ENCODE measurements at places on chromosomes 3 and 15. TPM values are rescaled to one million over a fixed set of nuclear protein-coding genes. Genes with fewer than 3 reads are reported as not detected.

Gene PRSS50
- 1.4 TPM for total RNA-seq

Gene GASK1A
- 7.7 TPM for total RNA-seq

Gene ETV5
- total RNA-seq, result 52.9 TPM

Gene SHC4
- 0.63 TPM for total RNA-seq

Gene AGBL1
- total RNA-seq, result not detected

Gene DNAJA4
- 10.1 TPM for total RNA-seq

Gene RHOV
- 5.0 TPM for total RNA-seq

Gene TOMM70
- total RNA-seq, result 47.7 TPM

Gene TMC3
- not detected for total RNA-seq

Gene ZDHHC23
- 17.9 TPM for total RNA-seq

Gene GOLGA6L1
- not detected for total RNA-seq

Gene SST
- not detected for total RNA-seq

Gene PARP9
- 1.8 TPM for total RNA-seq

Gene SERPINI2
- total RNA-seq, result not detected

Gene STXBP5L
- total RNA-seq, result 5.9 TPM

Gene TRH
- 0.16 TPM for total RNA-seq

Gene SPSB4
- total RNA-seq, result 19.6 TPM

Gene CPNE9
- 6.0 TPM for total RNA-seq

Gene EPB42
- total RNA-seq, result not detected

Gene CHCHD6
- total RNA-seq, result 54.7 TPM

Gene SUCNR1
- not detected for total RNA-seq

Gene KLHL40
- not detected for total RNA-seq

Gene RAD51
- 36.4 TPM for total RNA-seq

Gene GATA2
- 1.5 TPM for total RNA-seq

Gene TFDP2
- 66.8 TPM for total RNA-seq

Gene ROPN1
- total RNA-seq, result not detected

Gene GADL1
- total RNA-seq, result 0.18 TPM

Gene C15orf39
- 39.9 TPM for total RNA-seq

Gene EXD1
- total RNA-seq, result 0.37 TPM

Gene SPG21
- total RNA-seq, result 84.0 TPM

Gene MUC4
- 2.3 TPM for total RNA-seq

Gene SGO1
- 31.5 TPM for total RNA-seq

Gene CCR5
- total RNA-seq, result 0.09 TPM

Gene NEDD4
- total RNA-seq, result 3.8 TPM

Gene TUSC7
- not detected for total RNA-seq

Gene HYAL2
- total RNA-seq, result 65.6 TPM

Gene SLC2A2
- not detected for total RNA-seq

Gene GNAT1
- 0.13 TPM for total RNA-seq

Gene PLA2G4D
- 0.07 TPM for total RNA-seq

Gene AQR
- 57.9 TPM for total RNA-seq

Gene TEX55
- total RNA-seq, result not detected

Gene GREM1
- total RNA-seq, result 0.71 TPM

Gene AP3B2
- total RNA-seq, result 17.7 TPM

Gene SH2D7
- not detected for total RNA-seq

Gene DUOX1
- 2.1 TPM for total RNA-seq

Gene SLC22A14
- not detected for total RNA-seq

Gene HTR3E
- not detected for total RNA-seq

Gene PROS1
- 1.7 TPM for total RNA-seq

Gene ZNF639
- 33.4 TPM for total RNA-seq

Gene GRAMD1C
- 2.6 TPM for total RNA-seq

Gene KIF7
- 21.3 TPM for total RNA-seq

Gene SPINT1
- 144 TPM for total RNA-seq

Gene COPS2
- 64.6 TPM for total RNA-seq

Gene PLSCR2
- total RNA-seq, result 0.39 TPM

Gene SRP14
- total RNA-seq, result 190 TPM

Gene ARHGAP31
- total RNA-seq, result 4.2 TPM

Gene GOLGA8R
- 0.50 TPM for total RNA-seq

Gene GPR87
- total RNA-seq, result not detected

Gene DLL4
- 0.94 TPM for total RNA-seq

All from WTC11 (cell line).